Colonic mucosa (tissue), 4 donors: ENCODE measurements at places on chromosomes 4 and X. TPM values are rescaled to one million over a fixed set of nuclear protein-coding genes. Genes with fewer than 3 reads are reported as not detected.

GRCh38 chr4:14743601-14744000 lies 258.7 kb upstream of the CPEB2 start:
- H3K36me3 ChIP-seq = no peaks in the 10 kb centered on the region
- H3K4me3 ChIP-seq = no peak overlapping the region
- H3K4me1 ChIP-seq = no peaks in the 10 kb centered on the region
- H3K27ac ChIP-seq = no peak overlapping the region
- no peak for DNase-seq
- H3K27me3 ChIP-seq = no peaks in the 10 kb centered on the region

DNA sequence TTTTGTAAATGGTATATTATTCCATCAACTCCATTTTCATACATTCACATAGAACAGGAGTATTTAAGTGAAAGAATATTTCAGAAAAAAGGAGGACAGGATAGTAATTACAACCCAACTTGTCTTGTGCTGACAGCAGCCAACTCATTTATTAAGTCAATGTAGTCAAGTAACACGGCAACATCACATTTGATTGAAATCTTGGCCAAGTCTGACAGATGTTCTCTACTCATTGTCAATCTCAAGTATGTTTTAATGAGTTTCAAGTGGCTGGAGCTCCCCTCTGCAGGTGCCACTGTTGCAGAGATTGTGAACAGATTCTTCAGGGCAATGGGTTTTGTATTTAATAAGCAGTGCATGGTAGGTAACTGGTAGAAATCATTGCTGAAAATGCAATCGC lies 332.5 kb downstream of the C4orf33 start:
- H3K4me3 ChIP-seq = no peak overlapping the region
- H3K36me3 ChIP-seq = no peaks in the 10 kb centered on the region
- no peaks in the 10 kb centered on the region for H3K27me3 ChIP-seq
- H3K4me1 ChIP-seq = no peaks in the 10 kb centered on the region
- H3K27ac ChIP-seq = no peak overlapping the region

DNA sequence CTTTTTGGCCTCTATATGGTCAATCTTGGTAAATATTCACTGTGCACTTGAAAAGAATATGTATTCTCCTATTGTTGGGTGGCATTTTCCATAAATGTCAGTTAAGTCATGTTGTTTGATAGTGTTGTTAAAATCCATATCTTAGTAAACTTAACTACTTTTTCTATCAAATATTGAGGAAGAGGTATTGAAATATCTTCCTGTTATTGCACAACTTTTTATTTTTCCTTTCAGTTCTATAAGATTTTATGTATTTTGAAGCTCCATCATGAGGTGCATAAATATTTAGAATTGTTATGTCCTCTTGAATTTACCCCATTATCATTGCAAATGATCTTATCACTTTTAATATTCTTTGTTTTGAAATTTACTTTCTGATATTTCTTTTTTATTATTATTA lies 3.4 kb downstream of the GK2 start:
- H3K4me3 ChIP-seq = no peak overlapping the region
- DNase-seq = no peak
- H3K27me3 ChIP-seq = no peaks in the 10 kb centered on the region
- no peak overlapping the region for H3K27ac ChIP-seq

DNA sequence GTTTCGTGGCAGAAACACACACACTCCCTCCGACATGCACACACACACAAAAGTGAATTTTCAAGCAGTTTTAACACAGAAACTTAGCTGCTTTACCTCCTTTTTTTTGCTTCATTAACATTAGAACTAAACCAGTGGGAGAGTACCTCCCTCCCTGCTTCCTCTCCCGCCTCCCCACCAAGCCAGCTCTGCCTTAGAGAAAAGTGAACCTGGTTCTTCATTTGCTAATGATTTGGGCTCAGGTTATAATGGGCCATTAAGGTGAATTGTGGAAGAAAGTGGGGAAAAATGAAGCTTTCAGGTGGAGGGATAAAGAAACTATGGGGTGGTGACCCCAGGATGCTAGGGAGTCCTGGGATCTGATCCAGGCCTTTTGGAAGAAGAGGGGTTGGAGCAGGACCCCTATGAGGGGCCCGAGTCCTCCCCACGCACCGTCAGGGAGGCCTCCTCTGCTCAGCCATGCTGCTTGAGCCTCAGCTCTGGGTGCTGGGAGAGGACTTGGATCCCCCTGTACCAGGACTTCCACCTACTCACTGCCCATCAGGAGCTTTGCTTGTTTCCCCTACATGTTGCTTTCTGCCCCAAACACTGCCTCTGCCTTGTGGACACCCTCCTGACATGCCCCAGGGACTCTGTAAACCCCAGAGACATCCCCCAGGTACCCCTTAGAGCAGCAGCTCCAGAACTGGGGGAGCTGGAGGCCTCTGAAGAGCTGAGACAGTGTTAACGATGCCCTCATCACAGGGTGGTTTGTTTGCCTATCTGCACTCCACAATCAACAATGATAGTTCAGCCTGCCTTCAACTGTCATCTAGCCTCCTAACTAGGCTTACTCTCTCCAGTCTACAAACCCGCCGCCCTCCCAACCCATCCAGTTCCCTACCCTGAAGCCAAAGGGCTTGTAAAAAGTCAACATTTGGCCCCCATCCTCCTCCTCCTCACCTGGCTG lies 6.5 kb upstream of the JADE1 start:
- no peaks in the 10 kb centered on the region for H3K4me1 ChIP-seq
- H3K27me3 ChIP-seq = no peaks in the 10 kb centered on the region
- H3K4me3 ChIP-seq = no peak overlapping the region
- no peak for DNase-seq
- no peak overlapping the region for H3K27ac ChIP-seq
- no peaks in the 10 kb centered on the region for H3K36me3 ChIP-seq

DNA sequence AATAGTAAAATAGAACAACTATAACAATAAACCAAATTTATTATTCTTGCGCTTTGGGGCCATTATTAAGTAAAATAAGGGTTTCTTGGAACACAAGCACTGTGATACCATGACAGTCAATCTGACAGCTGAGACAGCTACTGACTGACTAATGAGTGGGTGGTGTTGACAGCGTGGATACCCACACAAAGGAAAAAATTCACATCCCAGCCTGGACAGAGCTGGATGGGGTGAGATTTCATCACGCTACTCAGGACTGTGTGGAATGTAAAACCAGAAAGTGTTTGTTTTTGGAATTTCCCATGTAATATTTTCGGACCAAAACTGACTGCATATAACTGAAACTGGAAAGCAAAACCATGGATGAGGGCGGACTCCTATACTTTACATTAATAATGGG lies 48.8 kb downstream of the IGFBP7 start:
- H3K27ac ChIP-seq = no peak overlapping the region
- no peaks in the 10 kb centered on the region for H3K27me3 ChIP-seq
- H3K4me1 ChIP-seq = no peaks in the 10 kb centered on the region
- no peak overlapping the region for H3K4me3 ChIP-seq
- DNase-seq = no peak

DNA sequence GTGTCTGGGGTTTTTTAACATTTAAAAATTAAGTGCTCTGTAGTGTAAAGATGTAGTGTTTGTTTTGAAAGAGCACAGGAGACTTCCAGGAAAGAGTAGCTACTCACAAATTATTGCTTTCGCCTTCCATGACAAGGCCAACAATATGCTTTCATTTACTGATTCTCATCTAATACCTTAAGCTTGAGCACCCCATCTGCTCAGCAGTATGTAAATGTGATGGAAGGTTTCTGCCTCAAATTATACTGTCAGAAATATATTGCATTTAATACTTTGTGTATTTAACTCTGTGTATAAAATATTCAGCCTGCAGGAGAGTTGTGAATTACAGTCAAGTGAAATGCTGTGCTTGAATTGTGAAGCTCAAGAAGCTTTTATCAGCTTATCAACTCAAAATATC lies 296.3 kb upstream of the ATOH1 start:
- no peaks in the 10 kb centered on the region for H3K36me3 ChIP-seq
- H3K27ac ChIP-seq = no peak overlapping the region
- no peak overlapping the region for H3K4me3 ChIP-seq
- DNase-seq = no peak
- no peaks in the 10 kb centered on the region for H3K4me1 ChIP-seq

DNA sequence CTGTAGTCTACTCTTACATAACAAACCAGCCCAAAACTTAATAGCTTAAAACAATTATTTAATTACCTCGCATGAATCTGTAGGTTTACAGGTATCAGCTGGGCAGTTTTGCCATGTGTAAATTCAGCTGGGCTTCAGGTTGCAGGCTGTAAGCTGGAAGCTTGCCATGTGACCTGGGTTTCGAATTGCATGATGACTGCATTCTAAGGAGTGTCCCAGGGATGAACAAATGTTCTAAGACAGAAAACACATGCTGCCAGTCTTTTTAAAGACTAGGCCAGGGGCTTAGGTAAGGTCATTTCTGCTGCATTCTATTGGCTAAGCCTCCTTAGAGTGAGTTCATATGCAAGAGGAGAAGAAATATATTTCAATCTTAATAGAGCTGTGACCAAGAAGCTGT lies 44.8 kb downstream of the GRIA2 start:
- no peak for DNase-seq
- H3K4me1 ChIP-seq = no peaks in the 10 kb centered on the region
- H3K36me3 ChIP-seq = no peaks in the 10 kb centered on the region

DNA sequence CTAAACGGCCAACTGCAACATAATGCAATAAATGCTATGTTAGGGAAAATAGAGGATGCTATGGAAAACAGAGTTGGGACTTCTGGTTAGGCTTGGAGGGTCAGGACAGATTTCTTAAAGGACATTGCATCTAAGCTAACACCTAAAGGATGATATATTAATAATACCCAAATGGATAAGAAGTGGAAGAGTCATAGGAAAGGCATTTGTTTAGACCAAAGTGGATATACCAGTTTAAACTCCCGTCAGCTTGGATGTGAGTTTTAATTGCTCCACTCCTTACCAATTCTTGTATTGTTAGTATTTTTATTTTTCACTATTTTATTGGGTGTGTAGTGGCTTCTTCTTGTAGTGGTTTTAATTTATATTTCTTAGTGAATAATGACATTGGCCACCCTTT lies 93.9 kb downstream of the PTPN13 start:
- no peaks in the 10 kb centered on the region for H3K27me3 ChIP-seq
- no peak overlapping the region for H3K4me3 ChIP-seq
- H3K27ac ChIP-seq = no peak overlapping the region

DNA sequence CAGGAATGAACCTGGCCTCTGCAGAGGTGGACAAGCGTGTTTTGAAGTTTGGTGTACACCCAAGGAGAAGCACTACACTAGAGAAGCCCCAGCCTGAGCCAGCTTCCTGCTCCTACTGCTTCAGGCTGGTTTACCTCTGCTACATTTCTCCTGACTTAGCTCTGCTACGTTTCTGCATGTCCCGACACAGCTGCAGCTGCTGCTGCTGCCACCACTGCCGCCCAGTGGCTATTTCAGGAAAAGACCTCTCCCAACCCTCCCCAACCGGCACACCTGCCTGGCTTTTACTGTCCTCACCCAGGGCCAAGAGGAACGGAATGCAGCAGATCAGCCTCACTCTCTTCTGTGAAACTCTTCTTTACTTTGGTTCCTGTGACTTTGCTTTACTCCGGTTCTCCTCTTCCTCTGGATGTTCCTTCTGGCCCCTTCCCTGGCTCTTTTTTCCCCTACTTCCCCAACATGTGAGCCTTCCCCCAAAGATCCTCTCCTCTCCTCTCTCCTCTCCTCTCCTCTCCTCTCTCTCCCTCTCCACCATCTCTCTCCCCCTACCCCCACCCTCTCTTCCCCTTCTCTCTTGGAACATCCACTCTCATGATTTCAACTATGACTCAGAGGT lies 3.1 kb upstream of the P2RY4 start:
- H3K4me1 ChIP-seq = no peaks in the 10 kb centered on the region
- H3K36me3 ChIP-seq = no peaks in the 10 kb centered on the region
- no peak overlapping the region for H3K27ac ChIP-seq
- H3K27me3 ChIP-seq = no peaks in the 10 kb centered on the region

- no peak for DNase-seq
- H3K4me3 ChIP-seq = no peak overlapping the region
- H3K4me1 ChIP-seq = no peaks in the 10 kb centered on the region
- no peaks in the 10 kb centered on the region for H3K27me3 ChIP-seq
Observed at GRCh38 chr4:13413729-13414437, 70.3 kb downstream of the RAB28 start.

DNA sequence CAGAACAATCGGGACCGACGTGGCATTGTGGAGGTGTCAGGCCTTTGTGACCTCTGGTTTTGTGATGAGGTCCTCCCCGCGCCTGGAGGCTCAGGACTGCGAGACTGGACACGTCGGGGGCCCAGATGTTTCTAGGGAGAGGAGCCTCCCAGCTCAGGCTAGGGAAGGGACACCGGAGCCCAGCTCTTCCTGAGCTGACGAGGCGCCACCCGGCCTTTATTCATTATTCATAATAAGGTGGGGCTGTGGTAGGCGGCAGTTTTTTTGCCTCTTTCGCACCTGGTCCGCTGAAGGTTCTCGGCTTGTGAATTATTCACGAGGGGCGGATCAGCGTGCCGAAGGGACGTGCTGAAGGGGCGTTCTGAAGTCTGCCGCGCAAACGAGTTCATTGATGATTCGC lies 2.3 kb upstream of the UBA1 start:
- H3K4me1 ChIP-seq = peaks cover 16% of the 10 kb centered on the region
- no peaks in the 10 kb centered on the region for H3K36me3 ChIP-seq
- H3K27me3 ChIP-seq = peaks cover 3% of the 10 kb centered on the region

DNA sequence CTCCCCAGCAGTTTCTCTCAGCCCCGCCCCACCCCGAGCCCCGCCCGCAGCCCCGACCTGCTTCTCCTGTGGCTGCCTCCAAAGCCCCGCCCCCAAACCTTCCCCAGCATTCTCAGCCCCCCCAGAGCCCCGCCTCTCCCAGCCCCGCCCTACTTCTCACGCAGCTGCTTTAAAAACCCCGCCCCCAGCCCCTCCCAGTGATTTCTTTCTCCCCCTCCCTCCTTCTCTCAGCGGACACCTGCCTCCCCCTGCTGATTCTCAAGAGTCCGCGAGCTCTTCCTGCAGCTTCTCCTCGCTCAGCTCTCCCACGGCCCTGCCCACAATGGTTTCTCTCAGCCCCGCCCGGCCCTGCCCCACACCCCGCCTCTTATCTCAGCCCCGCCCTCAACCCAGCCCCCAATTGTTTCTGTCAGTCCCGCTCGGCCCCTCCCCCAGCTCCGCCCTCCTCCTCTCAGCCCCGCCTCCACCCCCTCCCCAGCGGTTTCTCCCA lies 636 bp upstream of the EOLA1 start:
- H3K4me3 ChIP-seq = peak overlapping the region; percentile 61
- H3K27me3 ChIP-seq = no peaks in the 10 kb centered on the region
- peak; percentile 92 for DNase-seq
- no peaks in the 10 kb centered on the region for H3K36me3 ChIP-seq
- no peaks in the 10 kb centered on the region for H3K4me1 ChIP-seq
- H3K27ac ChIP-seq = peak overlapping the region; percentile 87

The FOXR2 gene
- total RNA-seq = not detected

The SLC34A2 gene
- 3.3 TPM for total RNA-seq

The YIPF6 gene
- total RNA-seq = 58.1 TPM
